GF-D8 (cell line): ENCODE measurements at places on chromosomes 6 and 20.

DNA sequence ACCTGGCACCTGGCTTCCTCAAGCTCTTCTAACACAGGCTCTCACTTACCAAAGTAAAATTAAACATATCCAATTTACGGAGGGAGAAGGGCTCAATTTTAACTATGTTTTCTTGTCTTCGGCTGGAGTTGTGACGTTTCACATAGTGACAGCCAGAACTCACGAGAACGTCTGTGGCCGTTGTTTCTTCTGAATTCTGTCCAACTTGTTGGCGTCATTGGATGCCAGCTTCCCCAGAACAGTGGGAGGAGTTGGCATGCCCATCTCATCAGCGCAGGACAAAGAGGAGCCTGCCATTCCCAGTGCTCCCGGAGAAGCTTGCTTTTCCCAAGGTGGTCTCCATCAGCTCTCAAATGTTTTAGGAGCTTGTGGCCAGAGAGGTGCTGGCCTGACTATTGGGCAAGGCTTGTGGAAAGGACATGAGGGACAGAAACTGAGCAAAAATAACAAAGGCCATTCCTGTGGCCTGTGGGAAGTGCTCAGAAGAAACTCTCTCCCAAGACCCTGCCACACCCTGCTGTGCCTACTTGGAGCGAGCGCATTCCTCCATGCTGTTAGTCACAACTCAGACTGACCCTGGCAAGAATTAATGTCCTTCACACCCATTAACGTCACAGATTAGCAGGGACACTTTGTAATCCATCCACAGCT, 265.4 kb upstream of the CDH4 start:
- DNase-seq, result no peak

DNA sequence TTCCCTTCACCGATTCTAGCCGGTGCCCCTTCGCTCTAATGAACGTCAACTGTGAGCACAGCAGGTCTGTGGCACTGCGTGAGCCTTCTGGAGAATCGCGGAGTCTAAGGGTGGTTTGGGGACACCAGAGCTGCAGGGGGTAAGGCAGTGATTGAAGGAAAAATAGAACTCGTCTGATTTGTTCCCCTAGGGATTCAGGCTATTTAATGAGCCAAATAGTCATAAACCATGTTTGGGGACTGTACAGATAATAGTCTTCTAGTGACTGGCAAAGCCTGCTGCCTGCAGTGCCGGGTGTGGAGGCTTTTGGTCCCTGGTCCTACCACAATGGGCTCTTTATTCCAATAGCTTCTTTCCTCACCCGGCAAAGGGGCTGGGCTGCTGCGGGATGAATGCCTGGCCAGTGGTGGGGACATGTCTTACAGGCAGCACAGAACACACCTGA, 11.1 kb upstream of the NTSR1 start:
- no peak for DNase-seq

DNA sequence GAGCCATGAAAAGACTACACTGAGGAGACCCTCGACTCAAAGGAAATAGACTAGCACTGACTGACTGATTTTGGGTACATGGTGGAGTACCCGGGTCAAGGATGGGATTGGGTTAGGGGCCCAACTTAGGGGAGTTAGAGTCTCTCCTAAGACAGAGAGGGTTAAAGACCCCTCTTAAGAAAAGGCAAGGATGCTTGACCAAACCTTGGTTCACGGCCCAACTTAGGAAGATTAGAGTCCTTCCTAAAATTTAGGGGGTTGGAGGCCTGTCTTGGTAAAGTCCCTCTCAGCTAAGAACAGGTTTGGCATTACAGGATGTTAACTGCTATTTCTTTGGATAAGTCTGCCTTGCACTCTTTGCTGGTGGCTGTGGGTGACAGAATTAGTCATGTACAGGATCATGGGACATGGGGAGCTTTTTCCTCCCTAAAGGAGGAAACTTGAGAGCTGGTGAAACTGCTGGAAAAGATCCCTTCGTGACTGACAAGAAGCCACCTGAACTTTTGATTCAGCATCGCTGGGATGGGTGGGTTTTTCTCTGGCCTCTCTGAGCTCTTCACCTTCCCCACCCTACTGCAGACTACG, 12.3 kb upstream of the SLC22A16 start:
- no peak for DNase-seq

GRCh38 chr6:168017629-168018028, 20.2 kb downstream of the KIF25 start:
- no peak for DNase-seq

DNA sequence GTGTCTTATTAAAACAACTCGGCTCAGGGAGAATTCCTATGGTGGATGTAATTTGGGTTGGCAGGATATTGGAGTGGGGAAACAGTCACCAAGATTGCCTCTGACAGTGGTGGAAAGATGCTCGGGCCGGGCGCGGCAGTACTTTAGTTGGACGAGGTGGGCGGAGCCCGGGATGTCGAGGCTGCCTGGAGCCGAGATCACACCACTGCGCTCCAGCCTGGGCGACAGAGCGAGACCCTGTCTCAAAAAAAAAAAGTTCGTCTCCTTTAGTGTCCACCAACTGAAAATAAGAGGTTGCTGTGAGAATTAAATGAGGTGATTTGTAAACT, 621 bp downstream of the NOL7 start:
- DNase-seq, result no peak

GRCh38 chr6:109143191-109143590, 47.9 kb downstream of the CEP57L1 start:
- no peak for DNase-seq

- DNase-seq, result no peak
These were observed 44.2 kb upstream of the PDE10A start for GRCh38 chr6:165707067-165707853.

GRCh38 chr6:36346486-36347273, 10.0 kb upstream of the BNIP5 start:
- DNase-seq, result no peak

- no peak for DNase-seq
These were observed 65.0 kb upstream of the ASCC3 start for GRCh38 chr6:100946021-100946540.

GRCh38 chr6:124772733-124773319, 189.4 kb upstream of the RNF217 start:
- no peak for DNase-seq

DNA sequence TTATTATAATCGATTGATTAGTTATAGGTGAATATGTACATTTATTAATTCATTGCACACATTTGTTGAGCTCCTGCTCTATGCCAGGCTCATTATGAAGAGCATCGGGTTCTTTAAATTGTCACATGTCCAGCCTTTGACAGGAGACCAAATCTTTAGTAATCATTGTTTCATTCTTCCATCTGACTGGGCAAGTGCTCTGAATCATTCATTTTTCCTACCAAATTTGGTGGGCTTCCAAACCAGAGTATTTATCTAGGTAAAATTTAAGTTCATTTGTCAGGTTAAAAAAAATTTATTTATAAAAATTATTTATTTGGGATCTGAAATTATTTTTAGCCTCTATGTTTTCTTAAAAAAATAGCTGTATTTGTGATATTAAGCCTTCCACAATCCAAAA, 404.9 kb upstream of the MMS22L start:
- no peak for DNase-seq

- no peak for DNase-seq
These were observed 63.4 kb upstream of the PMEPA1 start for GRCh38 chr20:57773059-57773815.

DNA sequence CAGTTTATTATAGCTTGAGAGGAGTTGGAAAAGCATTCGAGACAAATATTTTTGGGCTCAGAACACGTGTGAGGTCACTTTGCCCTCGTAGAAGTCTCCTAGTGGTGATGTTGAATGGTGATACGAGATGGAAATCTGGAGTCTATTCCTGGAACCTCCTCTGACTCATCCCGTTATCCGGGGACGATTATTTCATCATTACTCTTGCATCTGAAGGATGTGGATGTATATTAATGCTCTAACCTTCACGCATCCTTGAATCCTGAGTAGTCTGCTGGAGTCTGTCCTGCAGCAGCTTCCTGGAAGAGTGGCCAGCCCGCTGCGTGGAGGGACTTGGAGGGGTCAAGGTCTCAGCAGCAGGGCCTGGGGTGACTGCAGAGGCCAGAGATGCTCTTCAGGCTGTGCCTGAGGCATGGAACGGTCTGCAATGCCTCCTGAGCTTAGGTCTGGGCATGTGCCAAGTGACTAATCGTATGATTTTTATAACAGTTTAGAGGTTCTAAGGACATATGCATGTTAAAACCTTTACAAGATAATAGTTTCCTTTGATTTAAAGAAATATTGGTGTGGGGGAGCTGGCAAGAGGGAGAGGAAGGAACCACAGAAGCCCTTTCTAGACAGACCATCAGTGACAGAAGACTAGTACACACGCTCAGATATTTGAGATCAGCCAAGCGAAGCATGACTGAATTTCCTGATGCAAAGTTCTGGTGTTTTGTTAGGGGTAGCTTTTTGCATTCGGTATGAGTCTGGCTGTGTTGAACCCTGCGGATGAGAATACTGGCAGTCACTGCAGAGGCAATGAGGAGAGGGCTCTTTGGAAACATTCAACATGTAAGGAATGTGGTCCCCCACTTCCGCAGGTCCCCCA, 400.2 kb downstream of the QKI start:
- DNase-seq, result no peak

- no peak for DNase-seq
These were observed 119.1 kb downstream of the TENT5A start for GRCh38 chr6:81633391-81633790.

DNA sequence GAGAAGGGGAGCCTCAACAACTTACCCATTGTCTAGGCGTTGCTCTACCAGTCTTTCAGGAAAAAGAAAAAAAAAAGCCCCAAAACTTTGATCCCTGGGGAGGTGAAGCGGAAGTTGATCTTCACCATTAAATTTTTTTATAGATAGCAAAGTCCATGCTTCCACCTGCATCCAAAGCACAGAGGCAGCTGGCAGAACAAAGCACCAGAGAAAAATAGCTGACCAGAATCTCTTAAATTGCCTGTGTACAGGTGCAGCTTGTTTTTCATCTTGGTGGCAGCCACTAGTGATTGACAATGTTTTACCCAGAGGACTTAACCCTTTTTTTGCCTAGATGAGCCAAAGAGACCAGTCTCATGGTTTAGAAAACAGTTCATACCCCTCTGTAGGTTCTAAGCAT, 86.0 kb downstream of the MYB start:
- peak; percentile 39 for DNase-seq

DNA sequence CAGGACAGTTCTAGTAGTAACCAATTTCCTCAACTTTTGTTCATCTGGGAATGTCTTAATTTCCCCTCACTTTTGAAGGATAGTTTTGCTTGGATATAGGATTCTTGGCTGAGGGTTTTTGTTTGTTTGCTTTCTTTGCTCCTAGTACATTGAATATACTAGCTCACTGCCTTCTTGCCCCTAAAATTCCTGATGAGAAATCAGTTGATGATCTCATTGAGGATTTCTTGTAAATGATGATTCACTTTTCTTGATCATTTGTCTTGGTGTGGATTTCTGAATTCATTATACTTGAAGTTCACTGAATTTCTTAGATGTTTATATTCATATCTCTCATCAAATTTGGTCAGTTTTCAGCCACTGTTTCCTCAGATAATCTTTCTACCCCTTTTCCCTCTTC, 49.1 kb upstream of the PRDM1 start:
- no peak for DNase-seq

DNA sequence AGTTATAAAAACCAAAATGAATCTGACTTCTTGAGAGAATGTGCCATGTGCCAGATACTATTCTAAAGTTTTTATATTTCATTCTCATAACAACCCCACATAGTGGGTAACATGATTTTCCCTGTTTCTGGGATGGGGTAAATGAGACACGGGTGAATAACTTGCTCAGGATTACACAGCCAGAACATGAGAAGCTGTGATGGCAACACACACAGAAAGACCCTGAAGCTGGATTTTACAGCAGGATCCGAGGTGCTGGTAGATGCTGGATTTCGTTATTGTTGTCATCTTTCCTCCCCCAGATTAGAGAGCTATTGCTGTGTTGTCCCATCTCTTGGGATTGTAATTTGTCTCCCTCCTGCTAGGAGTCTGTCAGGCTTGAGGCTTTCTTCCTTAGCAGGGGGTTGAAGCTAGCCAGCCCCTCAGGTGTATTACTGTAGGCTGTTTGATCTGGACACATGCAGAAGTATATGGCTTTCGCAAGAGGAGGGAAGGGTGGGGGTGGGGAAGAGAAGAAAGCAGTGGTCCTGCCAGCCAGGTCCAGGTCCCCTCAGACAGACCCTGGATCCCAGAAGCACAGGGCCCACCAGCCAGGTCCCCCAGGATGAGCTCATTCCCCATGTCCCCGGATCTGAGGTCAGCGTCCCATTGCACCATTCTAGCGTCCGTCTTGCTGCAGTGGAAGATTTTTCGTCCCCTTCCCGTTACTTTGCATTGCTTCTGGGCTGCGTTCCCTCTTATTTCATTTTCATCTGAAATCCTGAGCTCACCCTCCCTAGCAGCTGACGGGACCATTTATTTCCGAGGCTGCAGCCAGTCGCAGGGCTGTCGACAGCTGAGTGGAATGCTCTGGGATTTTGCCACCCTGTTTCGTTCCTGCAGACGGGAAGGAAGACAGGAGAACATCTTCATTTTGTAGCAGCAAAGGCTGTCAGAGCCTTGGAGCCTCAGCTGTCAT, 7.3 kb upstream of the KCNG1 start:
- no peak for DNase-seq

GRCh38 chr20:19003366-19004336, 190.1 kb downstream of the SCP2D1 start:
- no peak for DNase-seq

DNA sequence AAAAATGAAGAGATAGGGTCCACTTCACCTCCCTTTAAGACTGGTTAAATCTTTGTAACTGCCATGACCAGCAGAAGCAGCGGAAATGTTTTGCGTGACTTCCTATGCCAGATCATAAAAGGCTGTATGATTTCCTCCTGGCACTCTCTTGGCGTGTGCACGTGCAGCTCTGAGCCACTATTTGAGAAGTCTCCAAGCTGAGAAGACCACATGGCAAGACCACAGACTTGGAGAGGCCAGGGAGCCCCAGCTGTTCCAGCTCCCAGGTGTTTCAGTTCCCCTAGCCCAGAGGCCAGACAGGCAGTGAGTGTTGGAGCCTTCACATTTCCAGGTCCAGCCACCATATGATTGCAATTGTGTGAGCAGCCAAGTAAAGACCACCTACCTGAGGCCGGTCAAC, 259.3 kb upstream of the RIN2 start:
- DNase-seq, result peak; percentile 61

- no peak for DNase-seq
These were observed 40.5 kb downstream of the HMGN3 start for GRCh38 chr6:79193971-79194370.

DNA sequence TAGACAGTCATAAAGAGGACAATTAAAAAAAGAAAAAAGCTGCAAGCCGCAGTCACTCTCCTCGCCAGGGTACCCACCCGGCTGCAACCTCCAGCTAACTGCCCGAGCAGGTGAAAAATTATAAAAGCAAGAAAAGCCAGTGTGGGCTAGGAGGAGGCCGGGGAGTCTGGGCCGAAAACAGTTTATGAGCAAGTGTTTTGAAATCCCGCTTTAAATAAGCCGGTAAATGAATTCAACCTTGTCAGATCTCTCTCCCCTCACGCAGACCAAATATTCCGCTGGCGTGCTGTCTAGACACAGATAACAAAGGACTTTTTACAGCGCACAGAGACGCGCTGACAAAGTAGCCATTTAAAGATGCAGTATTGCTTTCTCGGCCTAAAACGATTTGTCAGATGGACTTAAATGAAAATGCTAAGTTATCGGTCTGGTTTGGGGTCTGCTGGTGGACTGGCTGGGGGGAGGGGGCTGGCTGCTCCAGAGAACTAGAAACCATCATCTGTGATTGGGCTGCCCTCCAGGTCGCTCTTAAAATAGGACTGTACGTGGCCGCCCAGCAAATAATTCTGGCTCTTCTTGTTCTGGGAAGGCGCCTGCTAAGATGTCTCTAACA, 24.6 kb downstream of the PMEPA1 start:
- no peak for DNase-seq

GRCh38 chr6:133977983-133978895, 25.2 kb downstream of the TBPL1 start:
- DNase-seq, result no peak

- DNase-seq, result no peak
These were observed 311.7 kb upstream of the PLCB4 start for GRCh38 chr20:8757146-8757545.
